Liver (tissue), 10 donors: ENCODE measurements at places on chromosomes 1 and 21. TPM values are rescaled to one million over a fixed set of nuclear protein-coding genes. Genes with fewer than 3 reads are reported as not detected.

- DNase-seq = no peak
Measured at GRCh38 chr1:32881871-32882850, 4.1 kb upstream of the HPCA start.

DNA sequence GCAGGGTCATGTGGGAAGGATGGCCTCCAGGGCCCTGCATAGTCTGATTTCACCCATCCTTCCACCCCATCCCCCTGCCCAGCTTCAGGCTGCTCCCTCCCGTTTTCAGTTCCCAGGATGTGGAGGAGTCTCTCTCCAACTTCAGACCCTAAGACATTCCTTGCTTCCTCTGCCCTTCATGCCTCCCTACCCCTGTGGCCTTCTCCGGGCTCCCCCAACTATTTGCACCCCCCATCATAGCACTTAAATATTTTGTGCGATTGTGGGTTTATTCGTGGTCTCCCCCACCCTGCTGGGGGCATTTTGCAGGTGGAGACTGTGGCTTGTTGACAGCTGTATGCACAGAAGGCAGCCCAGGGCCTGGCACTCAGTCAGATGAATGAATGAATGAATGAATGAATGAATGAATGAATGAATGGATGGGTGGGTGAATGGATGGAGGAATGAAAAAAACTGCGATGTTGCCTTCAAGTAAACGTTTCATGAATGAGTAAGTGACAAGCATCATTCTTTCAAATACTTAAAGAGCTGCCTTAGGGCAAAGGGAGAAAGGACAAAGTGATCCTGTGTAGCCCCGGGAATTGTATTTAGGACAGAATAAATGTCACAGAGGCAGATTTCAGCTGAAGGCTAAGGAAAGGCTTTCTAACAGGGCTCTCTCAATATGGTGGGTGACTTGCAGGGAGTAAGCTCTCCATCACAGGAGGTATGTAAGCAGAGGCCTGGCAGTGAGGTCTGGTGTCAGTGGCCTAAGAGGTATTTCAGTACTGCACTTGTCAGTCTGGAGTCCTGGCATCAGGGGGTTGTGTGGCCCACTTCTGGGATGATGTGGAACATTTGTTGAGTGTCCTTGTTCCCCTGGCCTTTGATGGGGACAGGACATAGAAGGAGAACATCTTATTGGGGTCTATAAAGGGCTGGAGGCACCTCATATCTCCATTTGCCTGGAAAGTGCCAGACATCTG lies 156.4 kb downstream of the PTPRU start:
- DNase-seq = peak; percentile 24

DNA sequence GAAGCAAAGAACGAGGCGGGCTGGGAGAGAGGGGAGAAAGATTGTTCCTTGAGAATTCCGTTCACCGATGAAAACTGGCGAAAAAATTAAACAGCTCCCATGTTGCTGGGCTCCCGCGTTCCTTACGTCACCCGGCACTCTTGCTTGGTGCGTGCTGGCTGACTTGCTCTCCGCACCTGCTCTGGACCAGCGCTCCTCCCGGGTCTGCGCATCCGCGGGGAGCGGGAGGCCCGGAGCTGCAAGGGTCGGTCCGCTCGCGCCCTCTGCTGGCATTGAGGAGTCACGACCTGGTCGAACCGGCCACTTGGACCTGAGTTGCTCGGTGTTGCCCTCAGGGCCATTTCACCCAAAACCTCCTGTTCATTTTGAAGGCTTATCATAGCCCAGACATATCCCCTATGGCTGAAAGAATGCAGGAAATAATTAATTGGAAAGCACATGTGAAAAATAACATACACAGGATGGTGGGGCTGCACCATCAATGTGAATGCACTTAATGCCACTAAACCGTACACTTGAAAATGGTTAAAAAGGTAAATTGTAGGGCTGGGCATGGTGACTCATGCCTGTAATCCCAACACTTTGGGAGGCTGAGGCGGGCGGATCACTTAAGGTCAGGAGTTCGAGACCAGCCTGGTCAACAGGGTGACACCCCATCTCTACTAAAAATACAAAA lies 98.9 kb upstream of the BACE2 start:
- peak; percentile 78 for DNase-seq

DNA sequence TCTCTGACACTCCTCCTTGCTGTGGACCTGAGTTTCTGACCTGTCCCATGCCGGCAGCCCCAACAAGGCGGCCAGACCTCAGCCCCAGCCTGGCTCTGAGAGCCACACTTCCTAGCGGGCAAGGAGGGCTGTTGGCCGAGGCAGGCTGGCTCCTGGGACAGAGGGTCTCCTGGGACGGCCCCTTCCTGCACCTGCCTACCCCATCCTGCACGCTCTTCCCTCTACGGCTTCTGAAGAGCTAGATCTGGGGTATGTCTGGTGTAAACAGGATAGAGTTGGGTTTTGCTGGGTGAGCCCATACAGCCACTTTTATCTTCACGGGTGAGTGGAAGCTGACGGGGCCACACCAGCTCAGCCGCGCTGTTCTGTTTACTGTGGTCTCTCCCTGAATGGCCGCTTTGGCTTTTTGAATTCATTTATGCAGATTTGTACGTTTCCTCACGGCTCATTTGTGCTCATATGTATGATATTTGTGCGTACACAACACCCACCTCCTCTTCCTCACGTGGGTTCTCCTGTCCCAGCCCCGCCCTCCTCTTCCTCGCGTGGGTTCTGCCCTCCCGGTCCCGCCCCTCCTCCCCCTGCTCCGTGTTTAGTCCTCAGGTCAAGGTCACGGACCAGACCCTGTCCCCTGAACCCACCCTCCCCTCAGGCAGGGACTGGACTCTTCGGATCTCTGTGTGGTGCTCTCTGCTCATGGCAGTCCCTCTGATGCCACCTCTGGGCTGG lies 34.7 kb upstream of the POFUT2 start:
- DNase-seq = no peak

S100A9 gene
- 191 TPM for total RNA-seq
